ENCODE measurements at places on chromosomes 3 and 15.

DNA sequence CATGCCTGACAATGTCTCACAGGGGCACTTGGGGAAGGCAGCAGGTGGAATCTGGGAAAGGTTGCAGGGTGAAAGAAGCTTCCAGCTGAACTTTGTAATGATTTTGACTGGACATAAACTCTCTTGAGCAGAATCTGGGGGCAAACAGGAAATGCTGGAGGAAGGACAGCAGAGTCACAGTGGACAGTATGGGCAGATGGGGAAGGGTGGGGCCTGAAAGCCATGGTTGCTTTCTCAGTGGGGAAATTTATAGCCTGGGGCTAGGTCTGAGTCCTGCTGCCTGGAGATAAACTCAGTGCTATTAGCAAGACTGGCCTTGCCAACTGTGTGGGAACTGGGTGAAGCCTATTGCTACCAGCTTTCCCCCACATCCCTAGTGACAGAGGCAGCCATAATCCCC lies 203.2 kb downstream of the OSBPL10 start:
- DNase-seq: no peak

GRCh38 chr3:142019794-142020320 lies 129.5 kb downstream of the TFDP2 start:
- peak; percentile 17 for DNase-seq

DNA sequence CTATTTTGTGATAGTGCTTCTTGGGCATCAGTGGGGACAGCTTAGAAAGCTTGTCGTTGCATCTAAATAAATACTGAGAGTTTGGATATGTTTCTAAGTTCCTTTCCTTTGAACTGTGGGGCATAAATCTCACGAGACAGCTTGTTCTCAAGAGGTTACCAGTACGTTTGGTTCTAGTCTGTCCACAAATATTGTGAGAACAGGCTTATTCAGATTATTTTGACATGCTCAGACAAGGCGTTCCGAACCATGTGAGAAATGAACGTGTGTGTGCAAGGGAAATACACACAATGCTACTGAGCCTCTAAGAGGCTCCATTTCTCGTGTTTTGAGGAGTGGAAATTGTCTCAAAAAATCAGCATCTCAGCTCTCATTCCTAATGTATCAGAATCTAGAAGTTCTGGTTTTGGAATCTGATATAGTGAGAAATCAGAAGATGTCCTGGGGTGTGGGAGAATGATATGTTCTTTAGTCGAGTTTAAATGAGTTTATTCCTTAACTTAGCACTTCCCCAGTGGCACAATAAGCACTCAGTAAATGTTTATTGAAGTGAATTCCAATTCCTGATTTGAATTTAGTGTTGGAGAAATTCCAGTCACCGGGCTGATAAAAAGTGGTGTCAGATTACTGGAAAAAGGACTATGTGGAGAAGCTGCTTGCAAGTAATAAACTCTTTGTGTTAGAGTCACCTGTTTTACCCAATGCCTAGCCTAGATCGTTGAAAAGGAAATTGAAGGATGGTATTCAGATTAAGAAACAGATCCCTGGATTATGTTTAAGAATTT lies 481.5 kb downstream of the LPP start:
- DNase-seq: peak; percentile 47

- no peak for DNase-seq
Measured at GRCh38 chr15:42411884-42412283, 52.6 kb downstream of the CAPN3 start.

DNA sequence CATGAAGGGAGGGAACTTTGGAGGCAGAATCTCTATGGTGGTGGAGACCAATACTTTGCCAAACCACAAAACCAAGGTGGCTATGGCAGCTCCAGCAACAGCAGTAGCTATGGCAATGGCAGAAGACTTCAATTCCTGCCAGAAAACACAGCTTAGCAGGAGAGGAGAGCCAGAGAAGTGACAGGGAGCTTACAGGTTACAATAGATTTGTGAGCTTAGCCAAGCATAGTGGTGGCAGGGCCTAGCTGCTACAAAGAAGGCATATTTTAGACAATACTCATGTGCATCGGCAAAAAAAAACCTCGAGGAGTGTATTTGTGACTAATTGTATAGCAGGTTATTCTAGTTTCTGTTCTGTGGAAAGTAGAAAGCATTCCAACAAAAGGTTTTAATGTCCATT lies 6.4 kb upstream of the CSTA start:
- DNase-seq: no peak

DNA sequence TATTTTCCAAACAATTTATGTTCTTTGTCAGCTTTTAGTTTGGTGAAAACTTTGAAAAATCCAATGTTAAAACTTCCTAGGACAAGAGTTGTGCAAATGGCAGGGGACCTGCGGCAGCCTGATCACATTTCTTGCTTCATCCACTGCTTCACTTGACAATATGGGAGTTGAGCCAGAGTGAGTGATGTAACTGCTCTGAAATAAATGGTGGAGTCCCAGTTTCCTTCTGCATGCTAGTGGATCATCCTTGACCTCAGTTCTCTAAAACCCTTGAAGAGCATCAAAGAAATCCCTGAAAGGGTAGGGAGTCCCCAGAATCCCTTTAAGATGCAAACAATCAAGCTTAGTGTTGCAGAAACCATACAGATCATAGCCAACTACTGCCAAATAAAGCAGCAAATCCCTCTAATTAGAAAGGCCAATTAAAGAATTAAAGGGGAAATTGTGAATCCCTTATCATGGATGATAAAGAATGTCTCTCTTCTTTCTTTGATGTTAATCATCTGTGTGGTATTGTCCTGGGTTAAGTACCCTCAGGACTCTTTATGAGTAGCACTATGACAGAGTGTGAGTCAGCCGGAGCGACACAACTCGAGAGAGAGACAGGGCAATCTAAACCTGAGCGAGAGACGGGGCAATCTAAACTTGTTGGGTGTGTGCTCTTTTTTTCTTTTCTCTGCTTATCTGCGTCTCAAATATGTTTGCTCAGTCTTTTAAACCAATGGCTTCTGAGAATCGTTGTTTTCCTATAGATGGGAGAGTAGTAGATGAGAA lies 41.8 kb upstream of the GAP43 start:
- peak; percentile 39 for DNase-seq

GRCh38 chr15:83871808-83872559 lies 218.1 kb downstream of the ADAMTSL3 start:
- peak; percentile 75 for DNase-seq

- DNase-seq: no peak
Measured at GRCh38 chr3:37014620-37015019, 21.3 kb downstream of the MLH1 start.

- no peak for DNase-seq
Measured at GRCh38 chr3:180267202-180267843, 230.6 kb upstream of the PEX5L start.

- no peak for DNase-seq
Measured at GRCh38 chr3:116020495-116020894, 397.2 kb downstream of the GAP43 start.

DNA sequence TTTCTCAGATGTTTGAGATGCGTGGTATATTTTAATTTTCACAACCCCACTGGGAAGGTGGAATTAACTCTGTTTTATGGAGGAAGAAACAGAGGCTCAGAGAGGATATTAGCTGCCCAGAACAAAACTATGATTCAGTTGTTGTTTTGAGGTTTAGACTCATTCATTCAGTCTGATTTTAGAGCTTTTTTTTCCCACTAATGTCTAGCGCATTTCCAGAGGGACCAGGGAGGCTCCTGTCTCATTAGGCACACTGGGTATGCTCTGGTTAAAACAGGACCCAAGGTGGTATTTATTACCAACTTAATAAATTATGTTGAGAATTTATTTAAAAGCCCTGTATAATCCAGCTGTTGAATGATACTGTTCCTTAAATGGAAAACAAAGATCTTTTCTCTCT lies 272.0 kb upstream of the RGMA start:
- DNase-seq: no peak

DNA sequence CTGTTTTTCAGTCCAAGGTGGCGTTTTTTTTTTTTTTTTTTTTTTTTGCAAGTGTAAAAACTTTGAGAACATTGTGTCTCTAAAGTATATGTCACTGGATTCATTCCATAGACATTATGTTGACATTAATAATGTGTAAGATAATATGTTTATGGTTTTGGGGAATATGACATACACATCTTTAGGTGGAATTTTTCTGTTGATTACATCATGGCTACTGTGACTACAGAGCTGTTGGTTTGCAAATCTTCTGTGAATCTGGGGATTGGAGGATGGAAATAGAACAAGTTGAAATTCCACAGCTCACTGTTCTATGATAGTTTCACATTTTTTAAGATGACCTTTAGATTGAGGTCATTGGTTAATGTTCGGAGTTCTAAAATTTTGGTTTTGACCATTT lies 24.4 kb upstream of the PLSCR2 start:
- no peak for DNase-seq

GRCh38 chr3:28206479-28206878 lies 34.9 kb upstream of the CMC1 start:
- peak; percentile 3 for DNase-seq

DNA sequence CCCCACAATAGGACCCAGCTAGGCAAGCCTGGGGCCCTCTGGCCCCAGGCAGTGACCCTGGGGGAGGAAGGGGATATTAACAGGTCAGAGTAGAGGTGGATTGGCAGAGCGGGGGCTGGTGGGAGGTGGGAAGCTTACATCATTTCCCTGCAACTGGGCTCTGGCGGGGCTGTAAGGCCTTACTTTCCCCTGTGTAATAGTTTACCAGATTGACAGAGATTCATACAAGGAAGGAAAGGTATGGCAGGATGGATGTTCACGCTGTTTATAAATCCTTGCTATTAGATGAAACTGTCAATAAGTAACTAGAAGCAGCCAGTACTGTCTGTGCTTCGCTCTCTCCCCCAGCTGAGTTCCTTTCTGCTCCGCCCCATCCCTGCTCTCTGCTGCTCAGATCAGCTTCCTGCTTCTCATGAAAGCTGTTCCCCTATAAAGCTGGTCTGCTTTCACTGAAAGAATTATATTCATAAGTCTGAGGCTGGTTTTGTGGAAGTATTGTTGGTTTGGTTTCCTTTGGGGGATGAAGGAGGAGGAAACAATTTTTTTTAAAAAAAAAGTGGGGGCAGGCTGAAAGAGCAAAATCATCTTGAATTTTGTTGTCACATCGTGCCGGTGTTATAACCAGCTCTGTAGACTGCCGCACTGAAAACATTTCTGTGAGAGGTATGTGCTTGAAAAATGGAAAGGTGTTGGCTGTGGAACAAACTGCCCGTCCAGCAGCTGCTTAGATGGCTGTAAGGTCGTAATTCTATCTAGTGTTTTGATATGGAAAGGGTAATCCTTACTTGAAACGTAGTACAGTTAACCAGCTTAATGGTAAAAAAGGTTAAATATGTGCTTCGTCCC lies 76.4 kb downstream of the BBX start:
- DNase-seq: peak; percentile 58
